ENCODE measurements at places on chromosomes 3 and 15.

- no peak for DNase-seq
Measured at GRCh38 chr3:61793056-61793455, 231.7 kb downstream of the PTPRG start.

DNA sequence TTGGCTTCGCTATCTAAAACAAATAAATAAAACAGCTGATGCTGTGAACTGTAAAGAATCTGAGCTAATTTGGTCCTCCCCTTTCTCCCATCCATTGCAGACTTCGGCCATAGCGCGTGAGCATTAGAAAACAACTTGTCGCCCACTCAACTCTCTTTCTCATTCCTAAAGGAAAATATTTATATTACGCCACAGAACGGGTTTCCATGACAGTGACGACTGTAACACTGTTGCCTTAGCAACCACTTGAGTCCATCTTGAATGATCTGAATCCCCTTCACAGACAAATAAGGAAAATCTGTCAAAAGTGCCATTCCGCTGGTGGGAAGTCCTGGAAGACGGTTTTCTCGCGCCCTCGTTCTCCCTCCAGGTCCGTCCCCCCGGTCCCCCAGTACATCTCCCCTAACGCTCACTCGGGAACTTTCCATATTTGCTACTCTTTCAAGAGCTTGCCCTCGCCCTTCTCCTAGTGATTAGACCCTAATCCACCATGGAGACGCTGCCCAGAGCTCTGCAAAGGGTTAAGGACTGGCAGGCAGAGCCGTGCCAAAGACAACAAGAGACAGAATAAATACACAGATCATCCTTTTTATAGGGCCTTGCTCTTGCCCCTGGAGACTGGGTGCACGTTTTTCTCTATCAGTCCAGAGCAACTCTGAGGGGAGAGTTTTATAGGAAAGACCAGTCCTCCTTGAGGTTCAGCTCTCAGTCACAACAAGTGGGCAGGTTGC, 50.5 kb downstream of the CRYGS start:
- DNase-seq: no peak

GRCh38 chr3:36647423-36647853, 116.9 kb downstream of the DCLK3 start:
- DNase-seq: no peak

- no peak for DNase-seq
Measured at GRCh38 chr3:78351334-78351733, 1311.4 kb downstream of the ROBO2 start.

GRCh38 chr3:139226731-139227130, 117.1 kb upstream of the MRPS22 start:
- no peak for DNase-seq

DNA sequence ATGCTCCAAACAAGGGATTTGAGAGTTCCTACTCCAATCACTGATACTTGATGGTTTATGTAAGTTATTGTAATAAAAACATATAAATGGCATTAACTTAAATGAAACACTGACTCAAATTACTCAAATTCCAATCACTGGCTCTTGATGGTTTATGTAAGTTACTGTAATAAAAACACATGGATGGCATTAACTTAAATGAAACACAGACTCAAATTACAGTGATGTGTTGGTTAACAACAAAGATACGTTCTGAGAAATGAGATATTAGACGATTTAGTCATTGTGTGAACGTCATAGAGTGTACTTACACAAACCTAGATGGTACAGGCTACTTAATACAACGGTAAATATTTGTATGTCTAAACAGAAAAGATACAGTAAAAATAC, 6.6 kb downstream of the MOBP start:
- no peak for DNase-seq
